ENCODE measurements at places on chromosomes 2 and 18.

GRCh38 chr18:55296115-55296514, 291.9 kb downstream of the TCF4 start:
- no peak for DNase-seq

- DNase-seq: no peak
Measured at GRCh38 chr2:65979446-65979845, 455.5 kb upstream of the MEIS1 start.

- no peak for DNase-seq
Measured at GRCh38 chr2:69946351-69947324, 14.8 kb downstream of the ASPRV1 start.

- no peak for DNase-seq
Measured at GRCh38 chr2:62216616-62217015, 20.7 kb downstream of the B3GNT2 start.

- peak; percentile 10 for DNase-seq
Measured at GRCh38 chr2:109385506-109385905, 228.3 kb downstream of the SEPTIN10 start.

GRCh38 chr2:237671466-237672138, 44.2 kb downstream of the LRRFIP1 start:
- no peak for DNase-seq

GRCh38 chr18:13868501-13869271, 44.7 kb downstream of the MC5R start:
- DNase-seq: no peak

DNA sequence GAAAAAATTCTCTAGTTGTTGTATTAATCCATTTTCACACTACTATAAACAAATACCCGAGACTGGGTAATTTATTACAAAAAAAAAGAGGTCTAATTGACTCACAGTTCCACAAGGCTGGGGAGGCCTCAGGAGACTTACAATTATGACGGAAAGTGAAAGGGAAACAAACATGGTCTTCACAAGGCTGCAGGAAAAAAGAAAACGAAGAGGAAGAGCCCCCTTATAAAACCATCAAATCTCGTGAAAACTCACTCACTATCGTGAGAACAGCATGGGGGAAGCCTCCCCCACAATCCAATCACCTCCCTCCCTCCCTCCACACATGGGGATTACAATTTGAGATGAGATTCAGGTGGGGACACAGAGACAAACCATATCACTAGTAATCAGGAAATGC, 61.7 kb upstream of the SPTBN1 start:
- no peak for DNase-seq

DNA sequence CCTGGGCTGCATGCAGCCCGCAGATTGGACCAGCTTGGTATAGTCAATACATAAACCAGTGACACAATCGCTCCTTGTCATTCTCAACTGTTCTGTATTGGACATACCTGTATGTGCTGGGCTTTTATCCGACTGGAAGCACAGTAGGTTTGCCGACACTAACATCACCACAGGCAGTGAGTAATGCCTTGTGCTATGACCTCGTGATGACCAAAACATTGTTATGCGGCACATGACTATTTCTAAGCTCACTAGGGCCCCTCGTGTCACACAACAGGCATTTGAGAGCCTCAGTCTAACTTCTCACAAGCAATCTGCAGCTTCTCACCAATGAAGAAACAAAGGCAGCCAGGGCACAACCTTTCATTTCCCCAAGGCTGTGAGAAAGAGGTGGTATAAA, 320.8 kb downstream of the AFF3 start:
- no peak for DNase-seq

- no peak for DNase-seq
Measured at GRCh38 chr2:29322011-29322410, 206.8 kb downstream of the CLIP4 start.

DNA sequence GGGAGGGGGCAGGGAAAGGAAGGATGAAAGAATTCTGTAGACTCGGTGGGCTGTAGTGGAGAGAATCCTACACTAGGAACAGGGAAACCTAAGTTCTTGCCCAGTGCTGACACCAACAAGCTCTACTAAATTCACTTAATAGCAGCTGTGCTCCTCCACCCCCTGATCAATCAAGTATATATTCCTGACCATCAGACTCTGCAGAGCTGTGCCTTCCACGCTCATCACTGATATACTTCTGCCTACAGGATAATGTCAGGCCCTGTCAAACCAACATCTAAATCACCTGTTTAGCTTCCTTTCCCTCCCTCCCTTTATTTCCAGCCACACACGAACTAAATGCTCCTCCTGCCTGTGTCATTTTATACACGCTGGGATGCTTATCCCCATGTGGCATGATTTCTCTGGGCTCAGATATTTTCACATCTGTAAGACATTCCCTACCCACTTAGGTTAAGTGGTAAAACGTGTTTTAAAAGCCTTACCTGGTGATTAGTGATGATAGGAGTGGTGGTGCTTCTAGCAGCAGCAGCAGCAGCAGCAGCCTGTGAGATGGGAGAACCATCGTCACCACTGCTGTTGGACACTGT, 301.9 kb downstream of the LRRTM1 start:
- no peak for DNase-seq

GRCh38 chr18:27363872-27364271, 178.8 kb upstream of the CHST9 start:
- DNase-seq: no peak

GRCh38 chr2:13558368-13558767, 841.6 kb downstream of the TRIB2 start:
- no peak for DNase-seq

DNA sequence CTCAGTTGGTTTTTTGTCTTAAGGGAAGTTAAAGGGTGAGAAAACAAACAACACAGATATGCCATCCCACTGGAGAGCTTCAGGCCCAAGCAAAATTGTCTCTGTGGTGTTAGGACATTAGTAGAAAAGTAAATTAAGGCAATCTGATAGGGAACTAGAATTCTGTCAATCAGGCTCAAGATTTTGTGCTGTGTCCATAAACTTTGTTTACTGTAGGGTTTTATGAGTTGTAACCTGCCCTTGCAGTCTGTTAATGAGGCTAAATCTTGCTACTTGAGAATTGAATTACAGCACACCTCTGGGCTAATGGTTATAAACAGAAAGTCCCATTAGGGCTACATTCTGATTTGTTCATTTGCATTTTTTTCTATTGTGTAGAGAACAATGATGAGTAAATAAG, 78.0 kb upstream of the OTX1 start:
- DNase-seq: no peak

GRCh38 chr2:218271487-218271797, 1.1 kb downstream of the PNKD start:
- DNase-seq: no peak

DNA sequence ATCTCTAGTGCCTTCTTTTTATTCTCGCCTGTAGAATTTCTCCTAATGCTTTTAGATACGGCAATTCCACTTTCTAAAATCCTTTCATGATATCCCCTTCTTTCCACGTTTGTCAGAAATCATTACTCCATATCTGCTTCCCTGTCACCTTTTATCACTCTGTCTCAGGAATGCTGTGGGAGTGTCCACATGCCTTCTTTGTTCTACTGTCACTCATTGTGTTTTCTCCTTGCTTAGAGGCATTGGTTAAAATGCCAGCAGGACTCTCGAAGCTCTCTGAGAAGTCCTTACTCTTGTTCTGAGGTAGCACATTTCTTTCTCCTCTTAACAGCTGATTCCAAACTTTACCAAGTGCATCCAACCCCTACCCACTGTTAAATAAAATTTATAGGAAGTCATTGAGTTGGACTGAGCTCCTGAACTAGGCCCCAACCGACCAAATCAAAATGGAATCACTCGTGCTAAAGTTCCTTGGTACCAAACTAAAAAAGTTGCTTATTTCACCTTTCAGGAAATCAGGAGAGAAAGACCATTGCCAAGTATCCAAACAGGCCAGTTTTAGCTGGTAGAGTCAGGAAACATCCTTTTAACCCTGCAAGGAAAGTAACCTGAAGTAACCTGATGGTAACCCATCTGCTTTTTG, 10.6 kb upstream of the GALNT5 start:
- no peak for DNase-seq

GRCh38 chr2:166803373-166804000, 84.8 kb upstream of the XIRP2 start:
- no peak for DNase-seq

DNA sequence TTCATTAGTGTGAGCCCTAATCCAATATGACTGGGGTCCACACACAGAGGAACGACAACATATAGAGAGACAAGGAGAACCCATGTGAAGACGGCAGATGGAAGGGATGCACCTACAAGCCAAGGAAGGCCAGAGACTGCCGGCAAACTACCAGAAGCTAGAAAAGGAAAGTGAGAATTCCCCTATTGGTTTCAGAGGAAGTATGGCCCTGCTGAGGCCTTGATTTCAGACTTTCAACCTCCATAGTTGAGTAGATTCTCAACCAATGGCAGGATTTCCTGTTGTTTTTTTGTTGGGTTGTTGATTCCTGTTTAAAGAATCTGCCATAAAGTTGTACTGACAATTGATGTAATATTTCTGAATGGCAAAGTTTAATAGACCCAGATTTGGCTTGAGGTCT, 241.5 kb downstream of the SATB2 start:
- no peak for DNase-seq

DNA sequence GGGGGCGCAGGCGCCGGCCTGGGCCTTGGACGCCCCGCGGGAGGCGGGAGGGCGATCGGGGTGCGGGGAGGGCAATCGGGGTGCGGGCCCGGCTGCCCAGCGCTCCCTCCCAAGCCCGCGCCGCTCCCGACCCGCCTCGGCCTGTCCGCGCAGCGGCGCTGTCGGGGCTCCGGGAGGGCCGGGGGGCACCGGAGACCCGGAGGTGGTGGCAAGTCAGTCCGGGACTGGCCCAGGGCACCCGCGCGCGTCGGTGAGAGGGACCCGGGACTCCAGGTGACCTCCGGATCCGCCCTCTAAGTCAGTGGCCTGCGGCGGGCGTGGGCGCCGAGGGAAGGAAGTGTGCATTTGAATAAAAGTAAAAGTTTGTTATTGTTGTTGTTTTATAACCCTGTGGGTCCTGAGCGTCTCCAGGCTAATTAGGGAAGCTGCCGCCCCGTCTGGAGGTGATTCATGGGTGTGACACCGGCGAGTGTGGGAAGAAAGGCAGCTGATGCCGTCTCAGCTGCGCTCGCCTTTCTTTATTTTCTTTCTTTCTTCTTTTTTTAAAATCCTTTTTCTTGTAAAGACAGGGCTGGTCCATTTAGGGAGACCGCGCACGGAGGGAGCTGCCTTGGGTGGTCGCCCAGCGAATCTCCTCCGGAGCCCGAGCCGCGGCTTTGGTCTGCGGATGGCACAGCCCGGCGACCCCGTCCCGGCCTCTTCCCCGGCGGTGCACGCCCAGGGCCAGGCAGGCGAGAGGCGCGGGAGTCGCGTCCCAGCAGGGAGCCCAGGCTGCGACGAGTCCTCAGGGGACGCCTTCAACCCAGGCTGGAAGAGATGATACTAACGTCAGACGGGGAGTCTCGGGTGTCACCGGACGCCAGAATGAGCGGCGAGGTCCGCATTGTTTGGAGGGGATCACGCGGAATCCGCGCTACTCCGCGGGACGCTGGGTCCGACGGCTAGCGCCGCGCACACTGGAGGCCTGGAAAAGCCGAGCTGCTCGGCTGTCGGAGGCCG, 627 bp upstream of the CRACDL start:
- DNase-seq: no peak

- no peak for DNase-seq
Measured at GRCh38 chr2:17257189-17257909, 260.9 kb downstream of the RAD51AP2 start.

DNA sequence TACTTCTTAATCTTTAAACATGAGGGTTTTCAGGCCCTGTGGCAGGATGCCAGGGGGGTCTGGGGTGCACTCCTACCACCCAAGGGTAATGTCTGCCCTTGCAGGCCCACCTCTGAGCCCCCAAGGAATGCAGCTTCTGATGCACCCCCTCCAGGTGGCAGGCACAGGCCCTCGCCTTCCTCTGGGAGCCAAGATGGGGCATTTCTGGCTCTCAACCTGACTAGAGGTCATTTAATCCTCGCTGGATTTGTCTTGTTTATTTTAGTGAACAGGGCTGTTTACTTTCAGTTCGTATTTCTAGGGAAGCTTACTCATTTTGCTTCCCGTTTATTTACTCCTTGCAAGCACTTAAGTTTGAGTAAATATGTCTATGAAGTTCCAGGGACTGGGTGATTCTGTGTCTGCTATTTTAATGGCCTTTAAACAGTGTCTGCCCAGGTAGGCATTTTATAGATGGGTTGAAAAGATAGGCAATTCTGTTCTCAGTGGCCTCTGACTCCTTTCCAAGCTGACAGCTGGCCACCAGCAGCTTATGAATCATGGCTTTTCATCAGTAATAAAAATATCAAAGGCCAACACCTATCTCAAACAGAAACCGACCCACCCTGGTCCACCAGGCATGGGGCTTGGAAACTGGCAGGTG, 11.1 kb upstream of the DNPEP start:
- DNase-seq: no peak

DNA sequence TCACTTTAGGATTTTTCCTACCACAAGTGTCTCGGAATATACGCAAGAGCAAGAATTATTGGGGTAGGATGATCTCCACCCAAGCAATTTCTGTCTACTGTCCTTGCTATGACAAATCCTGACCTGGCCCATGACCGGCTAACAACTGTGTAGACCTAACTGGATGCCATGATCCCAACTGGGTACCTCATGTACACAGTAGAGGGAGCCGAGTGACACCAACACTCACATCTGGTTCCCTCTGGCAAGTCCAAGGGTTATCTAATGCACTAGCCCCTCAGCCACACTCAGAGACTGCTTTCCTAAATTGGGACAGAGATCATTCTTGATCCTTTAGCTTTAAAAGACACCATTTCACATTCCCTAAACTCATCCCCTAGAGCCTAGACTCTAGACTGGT, 60.7 kb upstream of the ZNF532 start:
- DNase-seq: no peak

DNA sequence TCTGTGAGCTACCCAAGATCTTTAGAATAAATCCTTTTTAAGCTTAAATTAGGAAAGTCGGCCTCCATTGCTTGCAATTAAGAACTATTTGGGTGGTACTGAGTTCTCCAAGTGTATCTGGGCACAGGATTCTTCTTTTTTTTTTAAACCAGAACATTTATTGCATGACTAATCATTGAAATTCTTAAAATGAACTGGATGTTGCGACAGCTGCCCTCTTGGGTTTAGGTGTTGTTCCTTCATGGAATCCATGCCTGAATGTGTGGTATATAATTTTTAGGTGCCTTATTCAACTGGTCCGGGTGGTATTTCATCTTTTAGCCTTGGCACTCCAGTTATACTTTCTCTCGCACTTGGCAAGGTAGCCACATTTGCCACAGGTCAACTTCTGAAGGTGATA, 14.5 kb upstream of the KCNK3 start:
- no peak for DNase-seq

DNA sequence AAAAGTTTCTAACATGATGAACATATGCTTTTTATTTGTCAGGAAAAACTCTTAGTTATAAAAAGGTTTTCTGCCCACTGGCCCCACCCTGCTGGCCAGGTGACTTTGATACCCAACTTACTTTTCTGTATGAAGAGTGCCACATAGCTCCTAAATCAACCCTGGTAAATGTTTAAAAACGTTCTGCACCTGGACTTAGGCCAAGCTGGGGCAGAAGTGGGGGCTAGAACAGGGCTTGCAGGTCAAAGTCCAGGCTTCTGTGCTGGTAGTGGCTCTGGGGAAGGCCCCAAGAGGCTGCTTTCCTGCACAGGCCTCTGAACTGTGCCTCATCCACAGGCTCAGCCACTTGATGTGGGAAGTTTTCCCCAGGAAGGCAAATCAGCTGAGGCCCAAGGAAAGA, 171.7 kb downstream of the ANKRD30B start:
- DNase-seq: no peak

All from left hindlimb (tissue), 1 donor.